Panc1 (cell line): ENCODE measurements at places on chromosomes 12 and 14.

DNA sequence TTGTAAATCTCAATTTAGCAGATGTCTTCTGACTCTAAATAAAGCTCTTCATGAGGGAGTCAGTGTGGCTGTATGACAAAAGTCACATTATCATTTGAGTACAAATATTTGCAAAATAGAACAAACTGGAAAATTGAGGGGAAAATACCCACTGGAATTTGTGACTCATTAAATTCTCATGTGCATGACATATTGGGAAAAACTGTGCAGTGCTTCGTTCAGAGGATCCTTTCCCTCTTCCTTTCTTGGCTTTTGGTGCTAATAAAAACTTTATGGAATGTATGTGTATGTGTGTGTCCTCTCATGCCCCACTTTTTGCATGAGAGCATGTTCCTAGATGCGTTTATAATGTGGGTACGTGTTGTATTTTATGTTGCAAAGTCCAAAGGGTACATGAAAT, 267.8 kb downstream of the KTN1 start:
- no peak for DNase-seq

GRCh38 chr12:20196767-20197166, 171.6 kb upstream of the PDE3A start:
- DNase-seq, result no peak

DNA sequence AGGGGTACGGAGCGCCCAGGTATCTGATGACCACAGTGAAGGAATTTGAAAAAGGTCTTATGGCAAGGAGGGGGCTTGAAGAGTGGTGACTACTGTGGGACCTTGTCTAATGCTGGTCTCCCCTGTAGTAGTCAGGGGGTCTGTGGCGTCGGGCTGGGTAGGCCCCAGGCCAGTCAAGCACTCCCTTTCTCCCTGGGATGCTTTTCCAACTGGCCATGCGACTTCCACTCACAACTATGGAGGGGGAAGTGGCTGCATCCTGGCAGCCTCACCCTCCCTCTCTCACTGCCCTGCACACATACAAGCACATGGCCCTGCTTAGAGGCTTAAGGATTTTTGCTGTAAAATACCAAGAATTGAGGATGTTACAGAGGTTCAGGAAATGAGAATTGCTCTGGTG, 4.1 kb downstream of the TSPAN11 start:
- DNase-seq, result no peak

GRCh38 chr12:42284876-42285275, 41.0 kb downstream of the ZCRB1 start:
- DNase-seq, result no peak

DNA sequence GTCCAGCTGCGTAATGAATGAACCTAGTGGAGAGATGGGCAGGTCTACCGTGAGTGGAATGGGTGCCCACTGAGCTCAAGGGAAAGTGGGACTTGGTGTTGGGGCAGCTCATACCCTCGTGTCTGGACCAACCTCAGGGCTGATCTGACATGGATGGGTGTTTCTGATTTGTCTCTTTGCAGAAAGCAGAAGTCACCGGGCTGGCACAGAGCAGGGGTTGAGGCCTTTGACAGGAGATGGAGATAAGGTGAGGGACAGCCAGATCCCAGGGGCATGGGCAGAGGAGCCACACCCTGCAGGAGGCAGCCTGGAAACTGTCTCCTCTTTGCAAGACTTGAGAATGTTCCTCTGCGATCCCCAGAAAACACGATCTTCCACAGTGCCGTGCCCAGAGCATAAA, 20.9 kb upstream of the PPP1CC start:
- no peak for DNase-seq

DNA sequence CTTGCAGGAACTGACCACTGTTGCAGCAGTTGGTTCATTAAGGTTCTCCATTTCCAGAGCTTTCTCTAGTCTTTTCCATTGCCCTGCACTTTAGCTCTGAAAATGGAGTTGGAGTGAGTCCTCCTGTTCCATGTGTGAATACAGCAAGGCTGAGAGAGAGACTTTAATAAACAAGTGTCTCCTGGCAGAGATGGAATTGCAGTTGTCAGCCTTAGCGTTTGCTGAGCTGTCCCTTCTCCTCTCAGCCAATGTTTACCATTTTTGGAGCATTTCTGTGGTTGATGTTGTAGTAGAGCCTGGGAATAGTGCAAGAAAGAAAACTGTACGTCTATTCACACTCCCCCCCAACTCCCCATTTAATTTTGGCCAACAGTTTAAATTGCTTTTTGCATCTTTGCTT, 7.5 kb upstream of the MANSC4 start:
- DNase-seq, result no peak

GRCh38 chr12:124604264-124604680, 36.9 kb upstream of the NCOR2 start:
- no peak for DNase-seq

DNA sequence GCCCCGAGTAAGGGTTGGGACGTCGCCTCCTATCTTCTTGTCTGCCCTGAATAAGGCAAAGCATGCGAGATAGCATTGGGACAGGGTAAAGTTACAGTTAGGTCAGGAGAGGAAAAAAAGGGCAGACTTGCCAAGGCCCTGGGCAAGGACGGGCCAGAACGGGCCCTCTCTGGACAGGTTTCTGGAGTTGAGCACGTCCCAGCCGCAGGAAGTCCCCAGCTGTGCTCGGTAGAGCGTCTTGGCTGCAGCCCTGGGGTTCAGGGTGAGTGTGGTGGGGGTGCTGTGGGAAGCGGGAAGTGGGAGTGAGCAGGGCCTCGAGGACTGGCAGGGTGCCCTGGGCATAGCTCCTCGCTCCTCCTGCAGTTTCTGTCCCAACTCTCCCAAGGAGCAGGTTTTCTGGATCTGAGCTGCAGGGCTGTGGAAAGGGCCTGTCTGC, 5.4 kb downstream of the RPS6KL1 start:
- no peak for DNase-seq

DNA sequence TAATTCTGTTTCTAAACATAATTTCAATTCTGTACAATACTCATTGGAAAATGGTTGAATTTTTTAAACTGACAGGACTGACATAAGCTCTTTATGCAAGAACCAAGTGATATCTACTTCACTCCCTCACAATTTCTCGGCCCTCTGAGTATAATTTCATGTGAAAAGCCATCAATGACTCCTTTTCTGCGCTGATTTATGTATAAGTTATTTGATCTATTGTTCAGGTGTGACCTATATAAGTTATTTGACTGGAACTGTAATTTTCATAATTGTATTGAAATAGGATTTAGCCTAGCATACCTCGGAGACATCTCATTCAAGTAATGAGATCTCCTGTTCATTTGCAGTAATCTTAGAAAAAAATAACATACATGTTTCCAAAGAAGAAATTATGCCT, 184.4 kb downstream of the SYT1 start:
- no peak for DNase-seq

DNA sequence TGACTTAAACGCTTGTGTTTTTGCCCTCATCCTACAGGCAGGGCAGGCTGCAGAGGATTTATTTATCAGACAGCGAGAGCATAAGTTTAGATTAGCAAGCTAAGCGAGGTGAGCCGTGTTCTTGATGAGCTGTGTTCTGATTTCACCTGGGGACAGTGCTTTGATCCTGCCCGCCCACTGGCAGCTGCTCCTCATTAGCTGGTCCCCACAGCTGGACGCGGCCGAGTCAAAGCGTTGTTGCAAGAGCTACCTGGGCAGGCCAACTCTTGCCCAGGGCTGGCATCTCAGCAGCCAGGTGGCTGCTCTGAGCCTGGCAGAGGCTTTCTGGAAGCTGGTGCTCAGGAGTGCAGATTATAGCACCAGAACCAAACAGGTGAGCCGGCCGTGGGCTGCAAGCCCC, 46.8 kb upstream of the BEGAIN start:
- no peak for DNase-seq

DNA sequence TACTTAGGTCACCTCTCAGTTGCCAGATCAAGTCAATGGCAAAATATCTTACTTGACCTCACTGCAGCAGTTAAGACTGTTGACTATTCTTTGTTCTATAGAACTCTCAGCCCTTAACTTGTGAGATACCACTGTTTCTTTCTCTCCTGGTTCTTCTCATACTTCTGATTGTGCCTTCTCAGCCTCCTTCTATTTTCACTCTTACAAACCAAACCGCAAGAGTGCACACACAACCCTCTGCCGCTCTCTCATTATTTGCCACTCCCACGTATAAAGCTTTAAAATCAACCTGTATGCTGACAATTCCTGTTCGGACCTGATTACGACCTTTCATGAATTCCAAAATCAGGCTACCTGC, 4.5 kb downstream of the E2F7 start:
- no peak for DNase-seq

DNA sequence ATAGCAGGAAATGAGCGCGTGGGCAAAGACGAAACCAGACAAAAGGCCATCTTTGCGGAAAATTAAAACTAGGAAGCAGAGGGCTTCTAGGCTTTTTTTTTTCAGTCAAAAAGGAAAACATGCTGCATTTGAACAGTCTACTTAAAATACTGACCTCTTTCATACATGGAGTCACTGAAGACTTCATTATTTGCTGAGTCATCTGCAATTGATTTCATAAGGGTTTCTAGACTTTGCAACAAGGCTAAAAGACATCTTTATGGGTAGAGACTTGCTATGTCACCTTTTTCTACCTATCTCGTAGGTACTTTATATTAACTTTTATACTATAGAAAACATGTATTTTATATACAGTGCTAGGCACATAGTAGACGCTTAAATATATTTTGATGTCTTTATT, 238.4 kb downstream of the TMEM132D start:
- no peak for DNase-seq

DNA sequence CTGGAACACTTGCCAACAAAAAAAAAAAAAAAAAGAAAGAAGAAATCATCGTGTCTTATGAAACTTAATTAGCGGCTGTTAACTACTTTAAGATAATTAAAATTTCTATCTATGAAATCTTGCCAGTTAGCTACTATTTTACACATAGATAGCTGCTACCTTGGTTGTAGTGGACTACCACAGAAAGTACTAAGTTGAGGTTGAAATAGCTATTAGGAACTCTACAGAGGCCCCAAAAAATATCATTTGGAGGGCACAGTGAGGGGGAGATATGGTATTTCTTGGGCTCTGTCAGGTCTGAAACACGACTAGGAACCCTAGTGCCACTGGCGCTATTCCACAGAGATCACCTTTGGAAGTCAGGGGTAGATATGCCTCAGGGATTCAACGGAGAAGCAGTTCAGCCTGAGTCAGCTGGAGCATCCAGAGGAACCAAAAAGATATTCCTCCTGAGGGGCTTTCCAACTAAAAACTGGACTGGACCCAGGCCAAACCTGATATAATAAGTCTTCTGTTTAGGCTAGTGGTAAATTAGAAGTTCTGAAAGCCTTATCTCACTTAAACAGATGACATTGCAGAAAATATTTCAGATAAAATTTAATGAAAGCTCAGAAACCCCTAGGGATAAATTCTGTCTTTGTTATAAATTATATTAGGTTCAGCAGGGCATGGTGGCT, 126.1 kb downstream of the EPS8 start:
- DNase-seq, result no peak

- no peak for DNase-seq
These were observed 23.9 kb downstream of the SCAF11 start for GRCh38 chr12:45966486-45966885.

DNA sequence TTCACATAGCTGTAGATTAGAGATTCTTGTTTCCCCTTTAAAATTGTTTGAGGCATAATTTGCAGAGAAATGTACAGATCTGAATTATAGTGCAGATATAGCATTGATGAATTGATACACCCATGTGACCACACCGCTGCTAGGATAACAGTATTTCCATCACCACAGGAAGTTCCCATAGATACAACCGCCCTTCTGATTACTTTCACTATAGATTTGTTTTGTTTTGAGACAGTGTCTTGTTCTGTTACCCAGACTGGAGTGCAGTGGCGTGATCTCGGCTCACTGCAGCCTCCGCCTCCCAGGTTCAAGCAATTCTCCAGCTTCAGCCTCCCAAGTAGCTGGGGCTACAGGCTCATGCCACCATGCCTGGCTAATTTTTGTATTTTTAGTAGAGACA, 8.8 kb upstream of the ASPG start:
- no peak for DNase-seq

- no peak for DNase-seq
These were observed 9.8 kb upstream of the GNPNAT1 start for GRCh38 chr14:52801014-52801712.

DNA sequence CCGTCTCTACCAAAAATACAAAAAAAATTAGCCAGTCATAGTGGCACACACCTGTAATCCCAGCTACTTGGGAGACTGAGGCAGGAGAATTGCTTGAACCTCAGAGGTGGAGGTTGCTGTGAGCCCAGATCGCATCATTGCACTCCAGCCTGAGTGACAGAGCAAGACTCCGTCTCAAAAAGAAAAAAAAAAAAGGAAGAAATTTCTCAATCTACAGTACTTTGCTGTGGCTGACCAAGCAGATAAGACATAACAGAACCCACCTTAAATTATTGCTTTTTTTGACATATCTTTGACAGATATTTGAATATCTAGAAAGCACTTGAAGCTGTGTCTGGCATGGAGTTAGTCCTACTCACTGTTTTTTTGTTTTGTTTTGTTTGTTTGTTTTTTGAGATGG, 34.9 kb upstream of the HNF1A start:
- DNase-seq, result no peak

DNA sequence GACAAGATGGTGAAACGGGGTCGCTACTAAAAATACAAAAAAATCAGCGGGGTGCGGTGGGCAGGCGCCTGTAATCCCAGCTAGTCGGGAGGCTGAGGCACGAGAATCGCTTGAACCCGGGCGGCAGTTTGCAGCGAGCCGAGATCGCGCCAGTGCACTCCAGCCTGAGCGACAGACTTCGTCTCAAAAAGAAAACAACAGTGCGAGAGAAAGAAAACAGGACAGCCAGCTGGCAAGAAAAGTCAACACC, 633 bp upstream of the RNU4-2 start:
- no peak for DNase-seq

- DNase-seq, result no peak
These were observed 143.1 kb downstream of the TPH2 start for GRCh38 chr12:72081777-72082176.

GRCh38 chr12:130164216-130164542, 1.9 kb downstream of the FZD10 start:
- no peak for DNase-seq

DNA sequence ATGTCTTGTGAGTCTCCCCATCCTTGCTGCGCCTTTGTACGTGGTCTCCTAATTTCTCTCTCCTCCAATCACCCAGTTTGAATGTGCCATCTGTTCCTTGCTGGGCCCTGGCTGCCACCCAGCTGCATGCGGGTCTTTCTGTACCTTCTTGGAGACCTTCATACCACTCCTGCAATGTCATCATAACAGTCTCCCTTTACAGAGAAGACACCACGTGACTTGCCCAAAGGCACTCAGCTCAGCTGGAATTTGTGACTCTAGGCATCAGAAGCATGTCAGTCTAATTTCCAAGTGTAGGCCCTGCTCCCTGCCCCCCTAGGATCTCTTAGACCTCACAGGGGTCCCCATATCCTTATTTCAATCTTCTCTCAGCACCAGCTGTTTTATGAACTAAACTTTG, 284.2 kb downstream of the TTC8 start:
- DNase-seq, result no peak
